Thoracic aorta (tissue), 2 donors: ENCODE measurements at places on chromosomes 11 and 22. TPM values are rescaled to one million over a fixed set of nuclear protein-coding genes. Genes with fewer than 3 reads are reported as not detected.

Gene ROM1
- 12.6 TPM for total RNA-seq

GRCh38 chr22:30094804-30095203, 14.5 kb downstream of the HORMAD2 start:
- DNase-seq, result no peak

GRCh38 chr11:60957188-60957587, 5.2 kb upstream of the SLC15A3 start:
- DNase-seq, result no peak

Gene C11orf86
- total RNA-seq, result not detected

DNA sequence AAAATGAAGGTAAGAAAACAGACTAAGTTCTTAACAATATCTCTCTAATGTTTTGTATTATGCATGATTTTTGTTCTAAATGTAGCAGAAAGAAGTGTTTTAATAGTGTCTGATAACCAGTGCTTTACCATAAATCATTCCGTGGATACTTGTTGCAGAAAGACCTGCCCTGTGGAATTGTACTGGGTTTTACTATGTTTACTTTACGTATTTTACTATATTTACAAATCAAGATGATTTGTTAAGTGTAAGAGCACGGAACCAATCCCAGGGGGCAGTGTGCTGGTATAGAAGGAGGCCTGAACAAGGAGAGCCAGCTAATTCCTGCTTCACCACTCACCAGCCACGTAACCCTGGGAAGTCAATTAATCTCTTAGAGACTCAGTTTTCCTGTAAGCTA, 1.4 kb downstream of the HTR3B start:
- no peak for DNase-seq

DNA sequence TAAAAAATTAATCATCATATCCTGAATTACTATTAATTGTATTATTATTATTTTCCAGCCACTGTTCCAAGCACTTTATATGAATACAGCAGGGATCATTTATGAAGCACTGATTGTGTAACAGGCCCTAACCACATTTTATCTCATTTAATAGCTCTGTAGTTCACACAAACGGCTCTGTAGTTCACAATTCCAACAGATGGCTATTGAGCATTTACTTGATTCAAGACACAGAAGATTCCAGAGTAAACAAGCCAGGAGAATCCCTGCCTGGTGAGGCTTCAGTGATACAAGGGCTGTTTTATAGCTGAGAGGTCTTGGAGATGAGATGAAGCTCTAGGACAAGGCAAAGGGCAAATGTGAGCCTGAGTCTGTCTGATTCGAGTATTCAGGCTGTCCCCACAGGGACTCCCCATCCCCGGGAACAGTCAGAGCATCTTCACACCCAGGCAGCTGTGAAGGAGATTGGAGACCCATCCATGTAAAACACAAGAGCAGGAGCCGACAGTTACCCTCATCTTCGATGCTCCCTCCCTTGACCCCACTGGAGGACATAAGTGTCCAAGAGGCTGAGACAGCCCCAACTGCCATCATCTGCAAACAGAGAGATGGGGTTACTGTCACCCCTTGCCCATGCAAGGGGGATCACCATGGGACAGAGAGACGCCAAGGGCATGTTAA, 222.5 kb downstream of the MN1 start:
- DNase-seq, result no peak

DNA sequence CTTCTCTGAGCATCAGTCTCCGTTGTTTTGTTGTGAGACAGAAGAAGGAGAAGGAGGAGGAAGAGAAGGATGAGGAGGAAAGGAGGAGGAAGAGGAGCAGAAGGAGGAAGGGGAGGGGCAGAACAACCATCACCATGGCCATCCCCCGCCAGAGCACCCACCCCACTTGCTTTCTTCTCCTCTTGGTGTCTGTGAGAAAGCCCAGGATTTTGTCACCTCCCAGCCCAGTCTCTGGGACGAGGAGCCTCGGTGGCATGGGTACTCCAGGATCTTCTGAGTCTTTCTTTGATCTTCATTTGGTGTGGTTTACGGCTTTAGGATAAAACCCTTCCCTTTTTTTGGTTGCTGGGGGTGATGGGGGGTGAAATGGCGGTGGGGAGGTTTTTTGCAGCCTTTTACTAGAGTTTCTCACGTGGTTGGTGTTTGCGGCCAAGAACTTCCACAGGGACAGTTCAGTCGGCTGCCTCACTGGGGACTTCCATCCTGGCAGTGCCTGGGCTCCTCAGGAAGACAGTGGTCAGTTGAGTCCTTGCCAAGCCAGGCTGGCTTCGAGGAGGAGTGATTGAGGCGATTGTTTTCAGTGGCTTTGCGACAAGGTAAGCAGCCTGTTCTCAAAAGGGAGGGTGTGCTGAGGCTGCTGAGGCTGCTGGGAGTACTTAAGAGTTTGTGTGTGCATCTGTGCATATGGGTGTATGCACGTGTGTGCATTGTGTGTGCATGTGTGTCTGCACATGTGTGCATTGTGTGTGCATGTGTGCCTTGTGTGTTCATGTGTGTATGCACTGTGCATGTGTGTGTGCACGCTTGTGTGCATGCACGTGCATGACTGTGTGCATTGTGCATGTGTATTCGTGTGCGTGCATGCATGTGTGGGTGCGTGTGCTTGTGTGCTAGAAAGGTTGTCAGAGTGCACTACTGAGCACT, 567.5 kb downstream of the TBC1D22A start:
- DNase-seq, result no peak

GRCh38 chr11:113526521-113526920, 51.3 kb upstream of the DRD2 start:
- no peak for DNase-seq

DNA sequence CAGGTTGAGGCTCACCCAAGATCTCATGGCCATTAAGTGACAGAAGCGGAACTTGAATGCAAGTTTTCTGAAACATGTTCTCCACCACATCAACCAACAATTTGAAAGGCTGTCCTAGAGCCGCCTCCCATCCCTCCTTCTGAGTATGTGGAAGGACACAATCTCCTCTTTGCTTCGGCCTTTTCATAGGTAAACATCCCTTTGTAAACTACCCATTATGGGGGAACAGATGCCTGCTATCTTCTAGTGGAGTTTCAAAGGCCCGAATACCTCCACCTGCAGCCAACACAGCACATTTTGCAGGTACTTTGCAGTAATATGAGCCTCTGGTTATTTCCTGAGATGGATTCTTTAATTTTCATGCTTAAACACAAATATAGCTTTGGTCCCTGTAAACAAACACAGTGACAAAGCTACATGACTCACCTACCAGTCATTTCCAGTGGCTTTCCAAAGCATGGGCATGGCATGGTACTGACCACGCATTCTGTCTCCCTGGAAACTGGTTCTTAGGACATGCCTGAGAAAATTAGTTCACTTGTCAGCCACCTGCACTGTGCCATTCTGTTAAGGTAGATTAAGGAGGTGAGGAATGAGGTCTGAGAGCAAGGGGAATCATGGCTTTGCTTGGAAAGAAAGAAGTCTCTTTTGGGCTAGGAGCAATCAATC, 60.2 kb downstream of the EHF start:
- DNase-seq, result no peak

DNA sequence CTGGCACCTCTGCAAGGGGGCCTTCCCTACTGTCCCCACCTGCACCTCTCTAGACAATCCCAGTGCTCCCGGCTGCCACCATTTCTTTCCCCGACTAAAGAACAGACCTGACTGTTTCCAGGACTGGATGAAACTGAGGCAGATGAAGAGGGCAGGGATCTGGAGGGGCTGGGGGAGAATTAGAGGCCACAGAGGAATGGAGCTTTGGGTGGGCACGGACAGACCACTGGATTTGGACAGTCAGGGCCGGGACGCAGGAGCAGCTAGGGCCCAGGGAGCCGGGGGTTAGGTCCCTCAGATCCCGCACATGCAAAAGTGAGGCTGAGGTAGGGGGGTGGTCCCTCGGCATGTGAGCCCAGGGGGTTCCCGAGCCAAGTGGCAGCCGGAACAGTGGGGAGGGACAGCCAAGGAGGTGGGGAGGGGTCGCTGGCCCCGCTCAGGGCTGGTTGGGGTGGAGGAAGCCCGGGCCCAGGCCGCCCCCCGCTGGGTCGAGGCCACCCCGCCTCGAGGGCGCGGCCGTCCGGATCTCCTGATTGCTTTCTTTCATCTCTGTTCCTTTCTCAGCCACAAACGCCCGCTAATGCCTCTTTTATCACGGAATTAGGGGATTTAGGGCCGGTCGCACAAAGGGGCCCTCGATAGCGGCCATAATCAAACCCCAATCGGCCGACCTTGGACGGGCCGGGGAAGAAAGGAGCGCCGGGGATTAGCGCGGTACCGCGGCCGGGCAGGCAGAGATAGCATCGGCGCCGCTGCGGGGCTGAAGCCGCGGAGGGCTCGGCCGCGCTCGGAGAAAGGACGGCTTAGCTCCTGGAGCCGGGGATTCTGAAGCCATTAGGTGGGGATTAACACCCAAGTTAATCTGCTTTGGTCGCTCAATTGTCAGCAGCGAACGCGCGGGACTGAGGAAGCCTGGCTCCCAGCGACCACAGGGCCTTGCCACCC, 9.3 kb downstream of the SLC25A1 start:
- no peak for DNase-seq

Gene SHISAL1
- total RNA-seq, result 3.4 TPM

GRCh38 chr11:116510886-116511650, 261.7 kb downstream of the BUD13 start:
- DNase-seq, result no peak

DNA sequence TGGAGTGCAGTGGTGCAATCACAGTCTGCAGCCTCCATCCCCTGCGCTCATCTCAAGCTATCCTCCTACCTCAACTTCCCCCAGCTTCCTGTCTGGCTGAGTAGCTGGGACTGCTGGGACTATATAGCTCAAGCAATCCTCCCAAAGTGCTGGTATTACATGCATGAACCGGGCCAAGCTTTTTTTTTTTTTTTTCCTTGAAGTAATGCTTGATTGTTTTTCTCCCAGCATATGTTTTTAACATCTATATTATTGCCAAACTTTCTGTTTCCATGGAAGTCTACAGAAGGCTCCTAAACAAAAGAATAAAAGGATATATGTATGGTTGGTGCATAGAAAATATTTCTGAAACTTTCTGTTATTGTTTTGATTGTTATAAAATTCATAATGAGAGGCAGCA, 853.6 kb downstream of the KCNA4 start:
- no peak for DNase-seq

Gene GTSE1
- 0.92 TPM for total RNA-seq

GRCh38 chr11:7442588-7443215, 42.6 kb upstream of the OLFML1 start:
- no peak for DNase-seq

Gene OR5P2
- total RNA-seq, result 1.2 TPM

DNA sequence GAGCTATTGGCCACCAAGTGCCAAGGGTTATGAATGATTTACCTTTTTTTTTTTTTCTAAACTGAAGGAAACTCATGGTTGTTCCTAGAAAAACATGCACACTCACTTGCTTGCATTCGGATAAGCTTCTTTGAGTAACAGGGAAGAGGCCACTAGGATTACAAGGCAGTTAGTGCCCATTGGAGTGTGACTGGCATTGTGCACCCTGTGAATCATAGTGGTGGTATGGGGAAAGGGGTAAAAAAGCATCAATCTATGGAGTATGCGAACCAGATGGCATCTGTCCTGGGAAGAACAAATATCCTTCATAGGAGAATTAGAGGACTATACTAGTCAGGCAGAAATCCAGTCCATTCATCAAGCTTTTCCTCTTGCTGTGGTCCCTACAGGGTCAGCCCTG, 24.2 kb downstream of the CD44 start:
- no peak for DNase-seq

Gene DGKZ
- 40.6 TPM for total RNA-seq
